ENCODE measurements at places on chromosomes 4 and X.

DNA sequence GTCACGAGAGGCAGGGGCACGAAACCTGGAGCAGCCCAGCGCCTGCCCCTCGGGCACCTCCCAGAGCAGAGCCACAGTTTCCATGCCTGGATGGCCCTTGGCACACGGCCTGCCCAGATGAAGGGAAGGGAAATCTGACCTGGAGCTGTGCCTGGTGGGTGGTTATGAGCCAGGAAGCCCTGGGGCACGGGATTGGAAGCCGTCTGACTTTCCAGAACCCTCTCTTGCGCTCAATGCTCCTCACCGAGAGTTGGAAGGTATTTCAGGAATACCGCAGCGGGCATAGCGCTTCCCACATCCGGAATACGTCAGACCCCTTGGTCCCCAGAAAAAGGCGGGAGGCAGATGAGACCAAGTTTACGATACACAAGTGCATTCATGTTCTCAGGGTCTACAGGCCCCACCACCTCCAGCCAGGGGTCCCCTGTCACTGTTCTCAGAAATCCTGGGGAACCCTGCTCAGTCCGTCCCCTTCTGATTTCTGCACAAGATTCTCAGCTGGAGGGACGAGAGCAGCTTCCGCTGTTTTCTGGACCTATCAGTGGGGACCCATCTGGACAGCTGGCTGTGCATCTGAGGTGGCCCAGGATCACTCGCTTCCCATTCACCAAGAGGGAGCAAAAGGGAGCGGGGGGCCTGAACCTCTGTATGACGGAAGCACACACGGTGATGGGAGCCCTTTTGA is 172.9 kb downstream of the AFAP1 start:
- DNase-seq, result no peak

DNA sequence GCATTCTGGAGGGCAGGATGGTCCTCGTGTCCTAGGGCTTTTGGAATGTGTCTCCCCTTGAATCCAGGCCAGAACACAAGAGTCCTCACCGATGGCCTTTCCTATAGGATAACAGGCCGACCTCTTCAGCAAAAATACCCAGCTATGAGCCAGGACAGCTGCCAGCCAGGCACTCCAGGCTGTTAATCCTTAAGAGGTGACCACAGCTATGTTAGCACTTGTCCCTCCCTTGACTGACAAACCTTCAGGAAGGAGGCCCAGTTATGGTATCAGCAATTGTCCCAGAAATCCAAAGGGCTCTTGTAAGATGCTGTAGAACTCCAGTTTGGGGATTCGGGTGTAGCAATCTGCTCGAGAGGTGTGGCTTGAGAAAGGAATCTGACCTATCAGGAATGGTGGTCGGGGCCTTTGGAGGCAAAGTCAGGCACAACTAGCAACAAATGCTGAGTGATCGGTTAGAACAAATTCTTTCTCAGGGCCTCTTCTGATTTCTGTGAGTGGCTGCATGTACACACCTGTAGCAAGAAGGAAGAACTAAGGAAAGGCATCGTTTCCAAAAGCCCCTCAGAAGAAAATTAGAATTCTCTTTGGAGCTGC is 54.6 kb downstream of the PTCHD1 start:
- no peak for DNase-seq

- DNase-seq, result no peak
Observed at GRCh38 chrX:20382518-20383297, 116.0 kb upstream of the RPS6KA3 start.

- no peak for DNase-seq
Observed at GRCh38 chr4:172188248-172188988, 375.2 kb downstream of the GALNTL6 start.

DNA sequence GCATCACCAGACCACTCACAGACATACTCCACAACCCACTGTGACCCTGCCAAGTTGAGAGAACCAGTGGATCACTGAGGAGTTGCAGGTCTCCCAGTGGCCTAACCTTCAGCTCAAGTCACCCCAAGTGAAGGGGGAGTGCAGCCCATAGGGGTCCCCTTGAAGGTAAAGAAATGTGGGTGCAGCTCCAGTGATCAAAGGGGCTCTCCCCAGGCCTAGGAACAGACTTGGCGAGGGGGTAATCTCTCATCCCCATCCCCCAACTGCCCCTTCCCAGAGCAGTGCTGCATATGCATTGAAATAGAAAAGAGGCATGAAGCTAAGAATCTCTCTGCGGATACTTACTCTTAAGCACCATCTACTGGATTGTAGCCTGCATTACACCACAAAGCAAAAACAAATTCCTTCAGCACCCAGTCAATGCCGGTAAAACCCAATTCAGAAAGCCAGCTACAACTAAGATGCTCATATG is 27.0 kb downstream of the MAGEE1 start:
- no peak for DNase-seq

DNA sequence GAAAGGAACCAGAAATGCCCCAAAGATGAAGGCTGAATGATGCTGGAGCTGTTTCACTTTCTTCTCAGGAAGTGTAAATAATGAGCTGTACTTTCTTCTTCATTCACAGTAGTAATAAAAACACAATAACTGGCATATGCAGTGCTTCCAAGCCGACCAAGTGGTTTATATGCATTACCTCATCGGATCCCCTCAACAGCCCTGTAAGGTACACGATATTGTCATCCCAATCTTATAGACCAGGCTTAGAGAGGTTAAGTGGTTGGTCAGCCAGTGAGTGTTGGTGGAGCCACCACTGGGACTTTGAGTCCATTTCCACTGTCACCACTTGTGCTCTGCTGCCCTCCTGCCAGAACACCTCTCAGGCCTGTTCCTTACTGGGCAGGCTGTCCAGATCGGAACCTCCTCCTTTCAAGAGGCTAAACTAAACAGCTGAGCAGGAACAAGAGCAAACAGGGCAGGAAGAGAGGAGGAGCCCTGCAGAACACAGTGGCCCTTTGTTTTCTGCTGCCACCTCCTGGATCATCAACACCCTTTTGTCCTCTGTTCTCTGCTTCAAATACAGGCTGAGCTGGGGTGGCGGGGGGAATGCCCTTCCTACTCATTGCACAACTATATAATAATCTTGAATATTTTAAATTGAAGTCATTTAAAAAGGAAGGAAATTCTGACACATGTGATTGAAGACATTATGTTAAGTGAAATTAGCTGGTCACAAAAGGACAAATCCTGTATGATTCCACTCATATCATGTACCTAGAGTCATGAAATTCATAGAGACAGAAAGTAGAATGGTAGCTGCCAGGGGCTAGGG is 112.5 kb upstream of the ATP6AP2 start:
- DNase-seq, result no peak

DNA sequence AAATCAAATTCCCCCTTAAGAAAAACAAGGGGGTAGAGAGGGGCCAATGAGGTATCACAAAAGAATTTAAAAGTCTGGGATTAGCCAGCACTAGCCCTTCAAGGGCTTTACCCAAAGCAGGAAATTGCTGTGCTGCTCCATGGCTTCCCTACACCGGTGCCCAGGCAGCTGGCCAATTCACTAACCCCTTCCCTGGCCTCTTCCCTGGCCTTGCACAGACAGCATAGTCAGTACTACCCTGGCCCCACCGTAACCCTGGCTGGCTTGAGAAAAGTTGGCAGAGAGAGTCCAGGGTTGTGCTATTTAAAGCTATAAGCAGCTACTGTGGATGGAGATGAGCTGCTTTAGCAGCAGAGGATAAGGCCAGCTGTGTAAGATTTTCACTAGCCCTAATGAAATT is 43.1 kb downstream of the ADAMTS3 start:
- DNase-seq, result no peak

DNA sequence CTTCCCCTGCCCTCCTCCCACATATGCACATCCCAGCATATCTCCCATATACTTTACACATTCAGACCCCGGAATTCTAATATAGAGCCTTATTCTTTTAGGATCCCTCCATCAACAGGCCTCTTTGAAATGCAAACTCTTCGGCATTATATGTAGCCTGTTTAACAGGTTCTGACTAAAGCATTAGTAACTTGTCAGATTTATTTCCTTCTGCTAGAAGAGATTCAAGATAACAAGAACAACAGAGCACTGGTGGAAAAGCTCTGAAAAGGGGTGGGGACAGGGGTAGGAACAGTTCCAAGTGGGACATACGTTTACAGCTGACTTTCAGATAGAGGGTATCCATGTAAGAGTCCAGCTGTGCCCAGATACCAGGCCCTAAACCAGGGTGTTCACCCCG is 31.7 kb upstream of the PRPS1 start:
- no peak for DNase-seq

DNA sequence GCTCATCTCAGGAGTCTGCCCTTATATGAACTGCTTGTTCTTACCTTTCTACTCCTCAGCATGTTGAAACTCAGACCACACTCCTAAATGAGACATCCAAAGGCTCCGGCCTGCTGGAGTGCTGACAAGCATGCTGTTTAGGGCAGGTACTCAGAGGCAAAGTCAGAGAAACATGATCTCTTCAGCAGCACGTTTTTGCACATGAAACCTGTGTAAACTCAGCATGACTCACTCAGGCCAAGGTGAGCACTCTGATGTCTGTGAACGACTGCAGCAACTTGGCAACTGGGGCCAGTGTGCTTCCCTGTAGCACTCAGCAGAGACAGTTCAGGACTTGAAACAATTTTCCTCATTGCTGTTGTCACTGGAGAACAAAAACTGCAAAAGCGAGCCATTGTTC is 109.6 kb downstream of the PACRGL start:
- peak; percentile 86 for DNase-seq

DNA sequence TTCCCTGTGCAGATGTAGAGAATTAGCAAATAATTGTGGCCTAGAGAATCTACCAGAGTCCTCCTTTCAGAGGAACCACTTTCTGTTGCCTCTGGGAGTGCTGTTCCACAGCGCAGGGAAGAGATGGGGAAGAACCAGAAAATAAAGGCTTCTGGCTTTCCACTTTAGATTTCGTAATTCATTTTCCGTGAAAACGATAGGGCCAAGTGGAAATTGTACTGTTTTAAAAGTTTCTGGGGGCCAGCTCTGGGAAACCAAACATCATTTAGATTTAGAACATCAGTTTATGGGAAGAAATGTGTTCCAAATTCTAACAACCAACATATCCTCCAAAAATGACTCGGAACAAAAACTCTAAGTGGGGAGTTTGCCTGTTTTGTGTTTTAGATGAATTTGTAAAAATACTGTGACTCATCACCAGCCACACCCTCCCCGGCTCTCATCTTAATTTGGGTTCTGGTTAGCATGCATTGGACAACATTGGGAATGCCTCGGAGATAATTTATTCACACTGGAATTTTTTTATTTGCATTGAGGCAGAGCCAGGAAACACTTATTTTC is 65.2 kb upstream of the LNX1 start:
- no peak for DNase-seq

DNA sequence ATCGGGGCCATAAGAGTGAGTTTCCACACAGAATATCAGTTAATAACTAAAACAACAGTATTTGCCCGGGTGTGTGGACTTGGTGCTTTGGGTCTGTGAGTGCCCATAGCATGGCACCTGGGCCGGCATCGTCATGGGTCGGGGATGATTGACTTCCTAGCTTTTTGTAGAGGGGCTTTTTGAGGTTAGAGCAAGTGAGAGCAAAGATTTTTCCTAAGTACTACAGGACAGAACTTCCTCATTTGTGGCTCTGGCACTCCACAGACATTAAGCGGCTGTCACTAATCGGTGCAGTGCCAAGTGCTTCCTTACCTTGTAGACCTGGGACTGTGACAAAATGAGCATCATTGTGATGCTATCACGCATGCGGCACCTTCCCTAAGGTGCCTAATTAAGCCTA is 81.0 kb downstream of the SHROOM2 start:
- DNase-seq, result no peak

DNA sequence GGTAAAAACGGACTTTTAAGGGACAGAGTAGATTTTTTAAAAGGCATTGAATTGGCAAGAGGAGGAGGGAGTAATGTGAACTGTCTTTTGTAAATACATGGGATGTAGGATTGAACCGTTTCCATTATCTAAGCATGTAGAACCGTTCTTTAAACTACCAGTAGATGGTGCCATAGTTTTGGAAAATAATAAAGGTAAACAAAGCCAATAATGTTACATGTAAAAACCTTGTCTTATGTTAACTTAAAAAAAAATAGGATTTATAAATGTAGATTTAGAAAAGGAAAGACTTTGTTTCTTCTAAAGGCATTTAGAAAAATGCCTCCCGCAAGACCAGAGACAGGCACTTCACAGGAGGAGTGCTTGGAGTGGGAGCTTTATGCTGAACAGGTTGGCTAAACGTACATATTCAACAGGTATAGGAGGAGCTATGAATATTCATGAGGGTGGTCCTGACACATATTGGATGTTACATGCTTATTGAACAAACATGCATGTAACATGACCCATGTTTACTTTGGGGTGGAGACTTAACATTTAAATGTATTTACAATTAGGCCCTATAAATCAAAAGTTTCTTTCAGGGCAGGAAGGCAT is 45.5 kb upstream of the FAM241A start:
- DNase-seq, result no peak

GRCh38 chrX:30822068-30822681 is 66.9 kb downstream of the TAB3 start:
- no peak for DNase-seq

DNA sequence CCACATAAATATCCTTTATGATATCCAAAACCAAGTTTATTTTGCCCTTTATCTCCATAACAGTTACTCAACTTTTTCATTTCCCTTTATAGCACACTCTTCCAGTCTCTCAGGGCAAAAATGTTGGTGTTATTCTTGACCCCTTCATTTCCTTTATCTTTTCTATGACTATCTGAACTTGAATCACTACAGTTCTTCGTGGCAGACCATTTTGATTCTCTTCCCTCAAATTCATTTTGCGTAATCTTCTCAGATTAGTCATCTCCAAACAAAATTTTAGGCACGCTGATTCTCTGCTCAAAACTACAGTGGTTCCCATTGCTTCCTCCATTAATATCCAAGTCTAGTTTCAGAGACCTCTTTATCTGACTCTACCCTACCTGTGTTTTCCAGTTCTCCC is 26.1 kb downstream of the RUFY3 start:
- DNase-seq, result no peak

DNA sequence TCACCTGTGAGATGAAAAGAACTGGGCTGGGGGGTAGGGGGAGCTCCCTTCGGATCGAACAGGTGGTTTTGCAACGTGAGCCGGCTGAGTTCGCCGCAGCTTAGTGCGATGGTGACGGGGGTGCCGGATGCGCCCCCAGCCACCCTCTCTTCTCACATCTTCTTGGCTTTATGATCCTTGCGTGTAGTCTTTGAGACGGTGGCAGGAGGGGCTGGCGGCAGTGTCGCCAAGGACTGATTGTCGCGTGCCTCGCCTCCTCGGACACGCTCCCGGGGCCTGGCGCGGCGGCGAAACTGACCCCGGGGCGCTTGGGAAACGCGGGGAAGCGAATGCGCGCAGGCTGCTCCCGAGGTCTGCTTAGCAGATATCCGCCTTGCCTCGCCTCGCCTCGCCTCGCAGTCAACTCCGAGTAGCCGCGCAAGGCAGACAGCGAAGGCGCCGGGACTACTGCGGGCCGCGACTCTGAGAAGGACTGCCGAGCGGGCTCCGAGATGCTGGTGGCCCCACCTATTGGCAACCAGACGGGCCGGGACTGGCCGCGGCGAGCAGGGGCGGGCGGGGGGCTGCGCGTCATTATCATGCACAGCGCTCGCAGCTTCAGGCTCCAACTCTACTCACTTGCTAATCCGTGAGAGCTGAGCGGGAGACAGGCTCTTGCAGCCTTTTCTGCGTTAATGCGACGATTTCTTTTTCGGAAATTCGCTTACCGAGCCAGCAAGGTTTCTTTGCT is 1.5 kb downstream of the GRID2 start:
- peak; percentile 74 for DNase-seq

All from RWPE2 (cell line).